Peyer's patch (tissue), 4 donors: ENCODE measurements at places on chromosomes 3 and 15. TPM values are rescaled to one million over a fixed set of nuclear protein-coding genes. Genes with fewer than 3 reads are reported as not detected.

DNA sequence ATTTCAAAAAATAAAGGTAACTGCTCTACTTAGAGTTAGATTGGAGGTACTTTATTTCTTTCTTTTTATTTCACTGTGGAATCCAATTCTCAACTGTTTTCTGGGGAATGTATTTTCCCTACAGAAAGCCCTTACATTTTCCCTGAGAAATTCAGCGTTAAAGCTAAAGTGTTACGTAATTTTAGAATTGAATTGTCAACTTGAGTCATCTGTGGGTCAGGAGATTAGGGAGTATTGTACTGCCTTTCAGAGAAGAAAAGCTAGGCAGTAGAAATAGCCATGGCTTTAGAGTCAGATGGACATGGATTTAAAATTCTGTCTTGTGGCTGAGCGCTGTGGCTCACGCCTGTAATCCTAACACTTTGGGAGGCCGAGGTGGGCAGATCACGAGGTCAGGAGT is 728.6 kb downstream of the ROBO1 start:
- no peak for DNase-seq

GRCh38 chr3:64505419-64505818 is 182.4 kb downstream of the ADAMTS9 start:
- no peak for DNase-seq

DNA sequence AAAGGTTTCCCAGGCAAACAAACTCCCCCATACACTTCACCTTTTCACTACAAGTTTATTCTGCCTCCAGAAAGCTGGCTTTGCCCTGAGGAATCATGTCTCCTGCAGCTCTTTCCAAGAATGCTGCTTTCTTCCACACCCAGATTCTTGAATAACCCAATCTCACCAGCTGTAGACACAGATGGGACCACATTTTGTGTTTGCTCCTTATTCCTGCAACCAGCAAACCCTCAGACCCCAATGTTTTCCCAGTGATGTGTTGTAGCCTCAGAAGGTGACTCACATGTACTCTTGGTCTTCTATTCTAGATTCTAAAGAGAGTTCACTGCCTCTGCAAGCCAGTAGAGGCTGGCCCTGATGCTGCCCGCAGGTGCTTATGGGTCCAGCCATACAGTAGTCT is 23.6 kb upstream of the TRIM59 start:
- DNase-seq = no peak

DNA sequence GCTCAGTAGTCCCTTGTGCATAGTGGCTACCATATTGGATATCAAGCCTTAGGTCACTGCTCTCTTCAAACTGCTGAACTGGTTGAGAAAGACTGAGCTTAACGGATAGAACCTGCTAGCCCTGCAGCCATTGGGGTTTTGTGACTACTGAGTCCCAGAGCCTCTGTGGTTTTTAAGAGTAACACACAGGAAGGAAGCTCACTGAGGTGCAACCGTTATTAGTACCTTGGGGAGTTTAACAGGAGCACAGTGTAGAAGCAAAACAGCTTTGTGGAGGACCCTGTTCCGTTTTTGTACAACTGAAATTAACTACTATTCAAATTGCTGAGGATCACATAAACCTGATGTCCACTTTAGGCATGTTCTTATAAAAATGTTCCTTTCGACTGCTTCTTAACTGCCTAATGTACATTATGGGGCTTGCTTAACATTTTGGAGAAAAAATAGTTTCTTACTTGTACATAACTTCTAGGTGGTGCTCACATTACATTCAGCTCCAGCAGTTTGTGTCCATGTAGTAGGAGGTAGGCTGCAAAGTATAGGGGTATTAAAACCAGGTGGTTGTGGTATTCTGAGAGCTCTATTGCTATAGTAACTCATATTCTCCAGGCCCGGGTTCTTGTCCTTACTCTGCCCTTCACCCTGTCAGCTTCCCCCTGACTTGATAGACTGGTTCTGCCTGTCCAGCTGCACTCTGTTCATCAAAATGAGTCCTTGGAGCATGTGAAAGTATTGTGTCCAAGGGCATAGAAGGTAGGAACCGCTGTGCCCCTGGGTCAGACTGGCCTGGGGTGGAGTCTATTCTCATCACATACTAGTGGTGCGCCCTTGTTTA is 17.3 kb downstream of the PXK start:
- peak; percentile 71 for DNase-seq

DNA sequence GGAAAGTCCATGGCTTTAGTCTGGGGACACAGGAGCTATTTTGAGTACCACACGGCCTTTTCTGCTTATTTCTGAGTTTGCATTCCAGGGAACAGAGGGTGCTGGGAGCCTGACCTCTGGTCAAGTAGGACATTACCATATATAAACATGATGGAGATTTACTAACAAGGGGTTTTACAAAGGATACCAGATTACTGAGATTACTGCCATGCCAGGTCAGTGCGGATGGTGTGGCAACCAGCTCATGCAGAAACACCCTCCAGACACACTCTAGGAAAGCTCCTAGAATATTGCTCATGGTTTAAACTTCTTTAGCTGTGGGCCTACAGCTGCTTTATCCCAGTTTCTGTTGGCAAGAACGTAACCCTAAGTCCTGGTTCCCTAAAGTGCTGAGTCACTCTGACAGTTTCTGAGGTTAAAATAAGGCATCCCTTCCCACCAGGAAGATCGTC is 54.3 kb upstream of the AGTR1 start:
- no peak for DNase-seq

DNA sequence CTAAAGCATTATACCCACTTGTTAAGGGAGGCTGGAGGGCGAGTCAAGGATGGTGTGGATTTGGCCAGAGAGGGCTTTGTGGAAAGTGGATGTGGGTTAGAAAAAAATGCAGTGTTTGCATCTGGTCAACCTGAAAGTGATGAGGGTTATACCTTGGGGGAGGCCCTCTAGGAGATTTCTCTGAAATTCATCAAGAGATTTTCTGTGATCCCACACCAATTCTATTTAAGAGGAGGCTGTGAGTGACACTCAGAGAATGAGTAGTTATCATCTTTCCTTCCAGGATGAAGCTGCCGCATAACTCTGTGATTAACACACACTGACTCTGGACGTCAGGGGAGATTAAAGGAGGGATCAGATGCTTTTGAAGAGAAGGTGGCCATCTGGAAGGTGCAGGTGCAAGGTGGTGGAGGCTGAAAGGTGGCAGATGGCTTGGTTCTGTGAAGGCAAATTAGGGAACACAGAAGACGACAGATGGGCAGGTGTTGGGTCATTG is 54.8 kb downstream of the ANAPC13 start:
- DNase-seq = no peak

DNA sequence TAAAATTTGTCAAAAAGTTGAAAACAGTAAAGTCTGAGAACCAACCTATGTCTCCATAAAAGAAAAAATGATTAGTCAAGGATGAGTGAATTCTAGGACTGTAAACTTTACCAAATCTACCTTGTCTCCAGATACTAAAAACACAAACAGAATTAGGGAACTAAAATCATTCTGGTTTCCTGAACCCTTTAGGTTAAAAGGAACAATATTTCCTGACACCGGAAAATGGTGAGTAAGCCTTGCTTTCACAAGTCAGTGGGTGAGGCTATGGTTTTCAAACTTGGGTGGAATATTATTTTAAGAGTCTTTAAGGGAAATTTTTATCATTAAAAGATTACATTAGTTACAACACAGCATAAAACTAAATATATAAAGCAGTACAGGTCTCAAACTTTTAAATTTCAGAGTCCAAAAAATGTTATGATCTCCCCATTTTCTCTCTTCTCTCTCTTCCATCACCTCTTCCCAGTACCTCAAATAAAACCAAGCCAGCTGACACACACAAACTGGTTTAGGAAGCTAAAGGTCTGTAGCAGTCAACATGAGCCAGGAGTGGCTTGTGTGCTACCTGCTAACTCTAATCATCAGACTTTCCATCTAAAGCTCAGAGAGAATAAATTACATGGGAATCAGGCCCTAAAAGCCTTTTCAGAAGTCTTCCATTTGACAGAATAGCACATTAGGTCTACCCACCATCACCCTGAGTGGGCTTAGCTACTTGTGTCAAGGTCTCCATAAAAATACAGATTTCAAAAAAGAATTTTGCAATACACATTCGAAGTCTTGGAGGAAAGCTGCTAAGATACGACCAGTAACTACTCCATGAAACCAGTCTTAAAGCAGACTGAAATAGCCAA is 2.2 kb downstream of the SLC12A6 start:
- DNase-seq = no peak

PPARG gene
- 33.7 TPM for total RNA-seq

FBXO40 gene
- total RNA-seq = not detected

CERS3 gene
- not detected for total RNA-seq

FRG2C gene
- not detected for total RNA-seq

CDC25A gene
- 3.6 TPM for total RNA-seq

MEGF11 gene
- not detected for total RNA-seq
